NCI-H69 (cell line): ENCODE measurements at places on chromosomes 4 and X.
A peak's percentile ranks its signal among the peaks of the same experiment; 100 is the strongest.

GRCh38 chr4:173009129-173009823, 159.3 kb upstream of the GALNT7 start:
- DNase-seq = peak; percentile 55

- no peak for DNase-seq
Measured at GRCh38 chrX:6729626-6730025, 194.7 kb upstream of the VCX3A start.

- DNase-seq = peak; percentile 3
Measured at GRCh38 chr4:176837169-176837895, 44.6 kb upstream of the VEGFC start.

- no peak for DNase-seq
Measured at GRCh38 chrX:31307952-31308351, 236.1 kb upstream of the FTHL17 start.

DNA sequence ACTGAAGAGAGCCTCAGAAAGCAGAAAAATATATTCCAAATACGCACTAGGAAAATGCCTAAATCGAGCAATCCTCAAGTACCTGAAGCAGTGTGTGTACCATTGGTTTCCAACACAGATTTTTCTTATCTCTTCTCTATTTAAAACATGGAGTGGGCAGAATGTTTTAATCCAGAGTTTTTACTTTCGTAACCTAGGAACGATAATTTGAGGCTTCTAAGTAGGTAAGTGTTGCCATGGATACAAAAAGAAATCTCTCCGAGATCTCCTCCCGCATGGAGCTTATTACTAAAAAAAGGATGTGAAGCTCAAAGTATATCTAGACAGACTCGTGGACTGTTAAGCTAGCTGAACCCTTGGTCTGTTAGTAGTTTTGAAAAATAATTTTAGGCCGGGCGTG, 23.0 kb upstream of the OTUD4 start:
- DNase-seq = no peak

GRCh38 chrX:122445466-122445865, 738.6 kb upstream of the GRIA3 start:
- DNase-seq = no peak

DNA sequence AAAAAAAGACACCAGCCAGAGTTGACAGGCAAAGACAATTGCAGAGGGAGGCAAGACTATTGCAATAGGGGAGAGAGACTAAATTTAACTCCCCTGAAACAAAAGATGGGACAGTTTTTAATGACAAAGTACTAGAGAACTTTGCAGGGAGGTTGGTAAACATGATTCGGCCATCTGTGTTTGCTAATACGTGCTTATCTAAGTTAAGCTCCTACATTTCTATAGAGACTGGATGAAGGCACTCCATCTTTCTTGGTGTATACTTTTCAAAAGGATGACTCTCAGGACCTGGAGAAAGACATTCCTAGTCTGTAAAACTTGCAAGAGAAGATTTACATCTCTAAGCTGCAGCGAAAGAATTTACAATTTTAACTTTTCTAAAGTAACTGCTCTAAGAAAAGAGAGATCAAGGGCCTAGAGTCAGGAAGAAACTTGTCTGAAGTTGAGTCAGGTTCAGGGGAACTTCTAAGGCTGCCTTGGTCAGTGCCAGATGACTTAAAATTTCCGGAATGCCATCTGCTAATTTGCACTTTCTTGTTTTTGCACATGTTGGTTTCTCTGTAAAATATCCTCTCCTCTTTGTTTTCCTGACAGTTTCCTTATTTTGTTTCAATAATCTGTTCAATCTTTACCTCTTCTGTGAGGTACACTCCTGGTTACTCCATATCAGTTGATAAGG, 10.6 kb downstream of the ADAM29 start:
- DNase-seq = no peak

- no peak for DNase-seq
Measured at GRCh38 chr4:8321771-8322170, 52.2 kb downstream of the HTRA3 start.

GRCh38 chrX:38999967-39000745, 198.9 kb downstream of the MID1IP1 start:
- peak; percentile 96 for DNase-seq

- DNase-seq = no peak
Measured at GRCh38 chr4:3291411-3291968, 1.3 kb upstream of the RGS12 start.

DNA sequence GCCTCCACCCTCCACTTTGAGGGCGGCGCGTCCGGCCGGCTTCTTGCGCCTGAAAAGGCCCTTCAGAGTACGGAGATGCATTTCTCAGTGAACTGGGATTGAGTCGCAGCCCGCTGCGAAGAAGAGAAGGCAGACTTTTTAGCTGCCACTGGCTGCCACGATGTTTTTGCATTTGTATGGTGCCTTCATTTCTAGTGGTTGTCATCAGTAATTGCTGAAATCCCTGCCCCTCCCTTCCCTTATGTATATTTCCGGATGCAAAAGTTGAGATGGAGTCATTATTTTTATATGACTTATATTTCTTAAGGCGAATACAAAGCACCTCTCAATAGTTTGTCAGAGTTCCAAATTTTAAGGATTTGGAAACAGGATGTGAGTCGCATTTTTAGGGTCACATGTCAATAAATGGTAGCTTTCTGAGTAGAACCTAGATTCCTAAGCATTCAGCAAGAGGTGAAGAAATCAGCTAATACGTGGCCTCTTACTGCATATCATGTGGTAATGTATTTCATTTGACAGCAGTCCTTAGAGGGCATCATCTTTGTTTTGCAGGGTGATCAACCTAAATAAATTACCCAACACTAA, 658 bp downstream of the ATP6AP2 start:
- DNase-seq = no peak

- DNase-seq = no peak
Measured at GRCh38 chrX:124242131-124242530, 90.3 kb upstream of the TEX13D start.

DNA sequence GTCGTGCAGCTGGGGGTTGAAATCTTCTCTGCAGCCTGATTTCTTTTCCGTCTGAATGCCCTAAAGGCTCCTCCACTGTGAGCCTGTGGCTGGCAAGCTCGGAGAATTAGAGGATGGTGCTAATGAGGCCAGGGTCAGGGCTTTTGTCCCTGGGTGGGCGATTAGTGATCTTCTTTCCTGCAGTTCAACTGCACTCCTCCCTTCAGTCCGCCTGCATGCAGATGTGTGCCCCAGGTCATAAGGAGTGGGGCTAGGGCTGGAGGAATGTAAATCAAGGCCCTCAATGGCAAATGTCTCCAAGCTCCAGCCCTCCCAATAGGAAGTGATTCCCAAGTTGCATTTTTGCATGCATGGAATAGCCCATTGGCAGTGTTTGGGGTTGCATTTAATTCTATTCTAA, 405.0 kb downstream of the AFF2 start:
- DNase-seq = no peak

GRCh38 chr4:11503166-11503565, 74.5 kb upstream of the HS3ST1 start:
- DNase-seq = peak; percentile 78

DNA sequence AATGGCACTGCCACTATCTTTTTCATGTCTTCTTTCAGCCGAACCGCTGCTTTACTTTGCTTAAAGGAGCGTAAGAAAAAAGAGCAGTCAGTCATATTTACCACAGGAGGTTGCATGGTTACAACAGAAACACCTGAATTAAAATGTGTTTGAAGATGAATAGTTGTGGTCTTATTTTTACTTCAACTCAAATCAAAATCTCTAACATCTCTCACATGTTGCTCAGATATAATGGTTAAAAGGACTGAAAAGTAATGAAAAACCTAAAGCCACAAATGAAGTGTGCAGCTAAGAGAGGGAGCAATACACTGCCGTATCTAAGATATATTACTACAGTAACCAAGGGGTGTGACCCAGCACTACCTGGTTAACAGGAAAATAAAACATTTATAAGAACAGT, 27.4 kb downstream of the FAM13A start:
- no peak for DNase-seq

DNA sequence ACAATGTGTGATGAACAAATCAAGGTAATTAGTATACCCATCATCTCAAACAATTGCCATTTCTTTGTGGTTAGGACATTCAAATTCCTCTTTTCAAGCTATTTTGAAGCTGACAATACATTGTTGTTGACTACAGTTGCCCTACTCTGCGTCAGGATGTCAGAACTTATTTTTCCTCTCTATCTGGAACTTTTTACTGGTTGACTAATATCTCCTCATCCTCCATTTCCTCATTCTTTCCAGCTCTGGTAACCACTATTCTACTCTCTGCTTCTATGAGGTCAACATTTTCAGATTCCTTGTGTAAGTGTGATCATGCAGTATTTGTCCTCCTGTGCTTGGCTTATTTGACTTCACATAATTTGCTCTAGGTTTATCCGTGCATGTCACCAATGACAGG, 240.5 kb upstream of the HS3ST1 start:
- DNase-seq = no peak

- DNase-seq = peak; percentile 2
Measured at GRCh38 chrX:80876877-80877276, 67.2 kb upstream of the BRWD3 start.

- no peak for DNase-seq
Measured at GRCh38 chrX:22090181-22090580, 58.1 kb downstream of the PHEX start.

- peak; percentile 3 for DNase-seq
Measured at GRCh38 chr4:2168469-2169319, 73.2 kb downstream of the HAUS3 start.

GRCh38 chr4:88441696-88442095, 15.2 kb upstream of the HERC5 start:
- no peak for DNase-seq

DNA sequence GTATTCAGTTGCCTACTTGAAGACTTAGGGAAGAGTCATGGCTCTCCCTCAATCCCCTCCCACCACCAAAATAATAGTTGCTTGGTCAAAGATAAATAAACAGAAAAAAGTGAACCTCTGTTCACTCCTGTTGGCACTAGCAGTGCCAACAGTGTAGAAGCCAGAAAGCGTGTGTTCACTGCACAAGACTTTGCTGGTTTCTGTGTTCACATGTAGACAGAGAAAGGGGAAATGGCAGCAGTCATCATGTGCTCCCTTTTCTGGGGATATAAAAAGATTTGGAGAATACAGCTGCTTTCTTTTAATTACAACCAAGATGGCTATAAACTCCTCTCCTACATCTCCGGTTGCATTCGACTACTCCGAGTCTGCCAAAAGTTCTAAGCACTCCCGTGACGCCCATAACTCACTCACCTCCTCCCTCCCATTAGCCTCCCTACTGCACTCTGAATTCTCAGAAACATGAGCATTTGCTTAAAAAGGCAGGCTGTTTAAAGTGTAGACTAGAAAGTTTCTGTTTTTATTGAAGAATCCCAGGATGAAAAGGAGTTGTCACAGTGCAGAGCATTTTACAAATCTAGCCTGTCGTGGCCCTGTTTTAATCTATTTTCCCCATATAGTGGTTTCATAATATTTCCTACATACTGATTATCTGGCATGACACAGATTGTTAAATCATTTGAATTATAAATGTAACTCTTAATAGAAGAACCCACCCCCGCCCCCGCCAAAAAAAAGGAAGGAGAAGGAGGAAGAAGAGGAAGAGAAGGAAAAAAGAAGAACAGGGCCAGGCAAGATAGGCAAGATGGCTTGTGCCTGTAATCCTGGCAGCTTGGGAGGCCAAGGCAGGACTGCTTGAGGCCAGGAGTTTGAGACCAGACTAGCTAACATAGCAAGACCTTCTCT, 16.7 kb downstream of the LGI2 start:
- peak; percentile 28 for DNase-seq

GRCh38 chr4:76200771-76201231, 12.8 kb downstream of the SCARB2 start:
- DNase-seq = peak; percentile 76

GRCh38 chr4:48336146-48336870, 5.0 kb upstream of the SLAIN2 start:
- no peak for DNase-seq

DNA sequence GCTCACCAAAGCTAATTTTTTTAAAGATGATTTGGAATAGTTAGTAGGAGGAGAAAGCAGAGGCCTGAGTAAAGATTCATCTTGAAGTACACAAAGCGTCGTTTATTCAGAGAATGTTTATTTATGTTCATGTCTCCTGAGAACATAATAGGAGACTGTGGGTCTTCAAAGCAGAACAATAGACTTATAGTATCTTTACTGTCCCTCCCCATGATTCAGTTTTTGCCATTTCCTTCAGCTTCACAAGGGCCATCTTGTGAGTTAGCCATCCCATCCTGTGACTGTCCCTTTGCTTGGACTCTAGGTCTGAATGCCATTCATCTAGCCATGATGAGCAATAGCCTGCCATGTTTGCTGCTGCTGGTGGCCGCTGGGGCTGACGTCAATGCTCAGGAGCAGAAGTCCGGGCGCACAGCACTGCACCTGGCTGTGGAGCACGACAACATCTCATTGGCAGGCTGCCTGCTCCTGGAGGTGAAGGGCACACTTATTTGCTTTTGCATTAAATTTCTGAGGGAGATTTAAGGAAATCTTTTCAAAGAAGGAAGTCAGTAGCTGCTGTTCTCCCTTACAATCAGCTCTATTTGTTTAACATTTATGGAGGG, 105.8 kb downstream of the NFKB1 start:
- peak; percentile 2 for DNase-seq

DNA sequence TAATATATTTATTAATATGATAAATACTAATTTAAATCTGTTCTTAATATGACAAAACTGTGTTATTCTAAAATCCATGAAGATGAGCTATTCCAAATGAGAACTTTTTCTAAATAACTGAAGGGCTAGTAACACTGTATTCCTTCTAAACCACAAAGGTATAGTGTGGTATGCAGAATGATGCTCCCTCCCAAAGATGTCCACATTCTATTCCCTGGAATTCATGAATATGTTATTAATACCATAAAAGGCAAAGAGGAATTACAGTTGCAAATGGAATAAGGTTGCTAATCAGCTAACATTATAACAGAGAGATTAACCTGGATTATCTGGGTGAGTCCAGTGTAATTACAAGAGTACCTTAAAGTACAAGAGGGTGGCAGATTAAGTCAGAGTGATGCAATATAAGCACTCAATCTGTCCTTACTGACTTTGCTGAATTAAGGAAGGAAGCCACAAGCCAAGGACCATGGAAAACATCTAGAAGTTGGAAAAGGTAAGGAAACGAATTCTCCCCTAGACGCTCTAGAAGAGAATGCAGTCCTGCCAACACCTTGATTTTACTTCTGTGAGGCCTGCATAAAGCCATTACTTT, 20.7 kb upstream of the MAB21L2 start:
- DNase-seq = no peak

DNA sequence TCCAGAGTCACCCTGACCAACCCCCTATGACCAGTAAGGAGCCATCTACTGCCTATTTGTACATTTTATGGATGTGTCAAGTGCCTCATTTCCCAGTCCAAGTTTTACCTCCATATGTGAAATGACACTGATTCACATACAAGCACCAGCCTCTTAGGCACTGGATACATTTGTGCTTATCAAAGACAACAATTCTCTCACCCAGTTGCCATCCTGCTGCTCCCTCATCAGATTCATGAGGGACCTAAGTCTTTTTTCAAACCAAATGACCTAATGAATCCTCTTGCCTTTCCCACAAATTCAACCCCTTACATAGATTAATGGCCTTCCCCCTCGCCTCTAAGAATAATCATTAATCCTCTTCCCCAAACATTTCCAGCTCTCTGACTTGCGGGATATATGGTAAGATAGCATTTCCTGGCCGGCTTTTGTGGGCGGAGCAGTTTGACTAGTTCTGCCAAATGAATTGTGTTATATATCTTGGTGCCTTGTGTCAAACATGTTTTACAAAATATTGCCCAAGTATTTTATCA, 233.9 kb downstream of the ARAP2 start:
- no peak for DNase-seq

- peak; percentile 20 for DNase-seq
Measured at GRCh38 chrX:139202742-139203420, 327.7 kb upstream of the F9 start.

GRCh38 chrX:65196758-65197360, 220.6 kb upstream of the ZC4H2 start:
- DNase-seq = no peak
